ENCODE measurements at places on chromosomes 3 and 15.

DNA sequence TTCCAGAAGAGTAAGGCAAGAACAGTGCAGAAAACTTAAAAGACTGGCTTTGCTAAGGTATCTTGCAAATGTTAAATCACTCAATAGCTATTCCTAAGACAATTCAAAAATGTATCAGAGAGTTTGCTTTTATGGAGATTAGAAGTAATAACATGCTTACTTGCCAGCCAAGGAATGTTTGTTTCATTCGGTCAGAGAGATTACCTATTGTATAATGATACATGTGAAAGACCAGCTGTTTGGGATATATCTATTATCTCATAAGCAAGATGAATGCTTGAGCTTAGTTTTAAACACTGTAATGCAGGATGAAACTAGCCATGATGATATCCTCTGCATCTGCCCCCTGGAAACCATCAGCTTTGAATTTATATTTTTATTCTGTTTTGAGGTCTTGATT lies 70.7 kb downstream of the MAP2K5 start:
- DNase-seq, result no peak

DNA sequence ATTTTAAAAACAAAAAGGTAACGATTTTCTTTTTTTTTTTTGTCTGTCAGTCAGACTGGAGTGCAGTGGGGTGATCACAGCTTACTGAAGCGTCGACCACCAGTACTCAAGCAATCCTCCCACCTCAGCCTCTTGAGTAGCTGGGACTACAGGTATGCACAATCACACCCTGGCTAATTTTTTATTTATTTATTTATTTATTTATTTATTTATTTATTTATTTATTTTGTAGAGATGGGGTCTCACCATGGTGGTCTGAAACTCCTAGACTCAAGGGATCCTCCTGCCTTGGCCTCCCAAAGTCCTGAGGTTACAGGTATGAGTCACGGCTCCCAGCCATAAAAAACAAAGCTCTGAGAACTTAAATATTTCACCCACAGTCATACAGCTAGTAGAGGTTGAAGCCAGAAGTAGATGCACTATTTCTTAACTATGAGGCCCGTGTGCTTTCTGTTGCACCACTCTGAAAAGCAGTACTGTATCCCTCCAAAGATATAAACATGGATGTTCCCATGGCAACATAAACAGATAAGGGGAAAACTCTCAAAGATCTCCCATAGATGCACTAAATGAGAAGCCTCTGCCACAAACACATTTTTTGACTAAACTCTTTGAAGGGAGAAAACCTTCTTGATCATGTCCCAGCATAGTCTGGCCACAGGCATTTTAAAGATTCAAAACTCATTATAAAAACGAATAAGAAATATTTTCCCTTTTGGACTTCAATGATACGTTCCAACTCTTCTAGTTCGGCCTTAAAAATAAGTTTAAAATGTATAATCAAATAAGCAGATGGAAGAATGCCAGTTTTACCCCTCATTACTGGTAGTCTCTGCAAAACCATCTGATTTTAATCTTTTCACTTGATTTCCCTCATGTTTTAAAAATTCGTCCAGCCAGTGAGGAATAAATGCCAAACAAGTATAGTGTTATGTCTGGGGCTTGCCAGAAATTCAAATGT lies 162.3 kb upstream of the ARHGEF26 start:
- no peak for DNase-seq

DNA sequence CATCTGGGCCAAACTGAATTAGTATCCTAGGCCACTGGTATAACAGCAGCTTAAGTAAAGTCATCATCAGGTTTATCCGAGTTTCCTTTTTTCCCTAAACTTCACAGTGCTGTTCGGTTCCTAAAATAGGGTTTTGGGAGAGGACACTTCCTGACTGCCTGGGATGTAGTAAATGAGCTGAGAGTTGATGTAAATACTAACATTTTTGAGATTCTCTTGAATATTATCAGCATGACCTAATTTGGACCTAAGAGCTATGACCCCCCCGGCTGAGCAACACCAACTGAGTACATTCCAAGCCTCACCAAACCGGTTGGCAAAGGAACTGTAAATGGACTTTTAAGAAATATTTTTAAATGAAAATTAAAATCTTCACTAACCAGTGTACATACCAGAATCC lies 78.8 kb downstream of the IL5RA start:
- DNase-seq, result no peak

- DNase-seq, result no peak
These were observed 40.9 kb downstream of the C2CD4A start for GRCh38 chr15:62107571-62108121.

GRCh38 chr3:115980709-115981108 lies 357.4 kb downstream of the GAP43 start:
- no peak for DNase-seq

Data from NCI-H1048 (cell line).